Activated B cell treated with CpG ODN at 0.5 μM for 24 hours (primary cell): ENCODE measurements at places on chromosomes 5 and 9. TPM values are rescaled to one million over a fixed set of nuclear protein-coding genes. Genes with fewer than 3 reads are reported as not detected.

DNA sequence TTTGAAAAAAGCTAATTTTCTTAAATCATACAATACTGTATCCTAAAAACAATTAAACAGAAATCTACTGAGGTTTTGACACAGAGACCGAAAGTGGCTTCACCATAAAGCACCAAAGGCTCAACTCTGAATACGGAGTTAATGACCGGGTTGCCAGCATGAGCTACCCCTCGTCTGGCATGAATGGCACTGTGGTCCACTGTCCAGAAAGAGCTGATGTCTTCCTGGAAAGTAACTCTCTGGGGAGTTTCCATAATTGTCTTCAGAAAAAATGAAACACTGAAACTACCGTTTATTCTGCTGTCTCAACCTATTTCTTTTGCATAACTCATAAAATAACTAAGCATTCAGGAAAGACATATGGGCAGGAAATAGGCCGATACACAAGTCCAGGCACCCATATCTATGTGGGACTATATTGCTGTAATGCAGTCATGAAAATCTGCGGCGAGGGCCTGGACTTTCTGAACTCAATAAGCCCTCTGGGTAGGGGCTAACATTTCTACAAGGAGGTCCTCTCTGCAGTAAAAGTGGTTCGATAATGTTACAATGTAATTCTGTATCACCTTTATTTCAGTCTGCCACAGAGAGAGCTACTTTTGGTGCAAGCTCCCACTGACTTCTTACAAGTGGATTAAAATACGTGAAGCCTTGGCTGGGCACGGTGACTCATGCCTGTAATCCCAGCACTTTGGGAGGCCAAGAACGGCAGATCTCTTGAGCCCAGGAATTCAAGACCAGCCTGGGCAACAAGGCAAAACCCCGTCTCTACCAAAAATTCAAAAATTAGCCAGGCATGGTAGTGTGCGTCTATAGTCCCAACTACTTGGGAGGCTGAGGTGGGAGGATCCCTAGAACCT, 52.4 kb downstream of the ANKH start:
- DNase-seq: no peak

DNA sequence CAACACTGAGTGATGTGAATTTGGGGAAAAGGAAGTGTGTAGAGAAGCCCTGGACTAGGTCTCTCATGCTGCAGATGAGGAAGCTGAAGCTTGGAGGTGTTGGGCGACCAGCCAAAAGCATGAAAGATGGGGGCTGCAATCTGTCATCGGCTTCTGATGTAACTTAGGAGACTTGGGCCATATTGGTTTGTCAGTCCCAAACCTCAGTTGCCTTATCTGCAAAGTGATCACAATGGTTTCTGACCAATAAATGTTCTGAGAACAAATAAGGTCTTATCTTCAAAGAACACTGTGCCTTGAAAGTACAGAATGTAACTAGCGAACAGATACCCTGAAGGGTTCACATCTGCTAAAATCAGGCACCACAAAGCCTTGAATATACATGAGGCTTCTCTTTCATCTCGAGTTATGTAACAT, 198.4 kb upstream of the NR3C1 start:
- no peak for DNase-seq

- DNase-seq: no peak
Measured at GRCh38 chr5:159210210-159210661, 883 bp upstream of the RNF145 start.

DNA sequence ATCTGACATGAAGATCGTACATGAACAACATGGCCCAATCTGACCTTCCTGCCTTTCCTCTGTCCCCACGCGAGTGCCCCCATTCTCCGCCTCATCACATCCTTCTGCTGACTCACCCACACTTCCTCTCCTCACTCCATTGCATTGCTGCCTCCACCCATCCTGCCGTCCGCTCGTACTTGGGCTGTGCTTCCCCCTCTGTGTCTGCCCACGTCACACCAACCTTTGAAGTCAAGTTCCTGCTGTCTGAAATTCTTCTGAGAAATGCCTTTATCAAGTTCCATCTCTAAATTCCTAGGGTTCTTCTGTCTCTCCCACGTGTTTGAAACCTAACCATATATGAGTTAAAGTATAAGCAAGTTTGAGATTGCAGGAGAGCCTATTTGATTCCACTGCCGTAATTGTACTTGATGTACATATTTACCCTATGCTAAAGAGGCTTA, 18.0 kb upstream of the STARD4 start:
- DNase-seq: peak; percentile 61

The CNTRL gene
- total RNA-seq: 98.4 and 110 TPM in 2 replicates
